Upper lobe of right lung (tissue), 1 donor: ENCODE measurements at places on chromosomes 11 and 22. TPM values are rescaled to one million over a fixed set of nuclear protein-coding genes. Genes with fewer than 3 reads are reported as not detected.

RRP7A gene
- total RNA-seq = 31.2 TPM

RRM1 gene
- 28.0 TPM for total RNA-seq

OTOG gene
- not detected for total RNA-seq

P2RX3 gene
- total RNA-seq = not detected

GP1BB gene
- 1.3 TPM for total RNA-seq

PRRG4 gene
- total RNA-seq = 12.6 TPM

OR10A2 gene
- total RNA-seq = not detected

TRMT112 gene
- total RNA-seq = 168 TPM

- no peaks in the 10 kb centered on the region for H3K36me3 ChIP-seq
- no peaks in the 10 kb centered on the region for H3K4me1 ChIP-seq
- H3K27ac ChIP-seq = no peak overlapping the region
- H3K27me3 ChIP-seq = peaks cover 3% of the 10 kb centered on the region
- H3K4me3 ChIP-seq = no peak overlapping the region
These were observed 4.3 kb downstream of the SSTR3 start for GRCh38 chr22:37207981-37208380.

DNA sequence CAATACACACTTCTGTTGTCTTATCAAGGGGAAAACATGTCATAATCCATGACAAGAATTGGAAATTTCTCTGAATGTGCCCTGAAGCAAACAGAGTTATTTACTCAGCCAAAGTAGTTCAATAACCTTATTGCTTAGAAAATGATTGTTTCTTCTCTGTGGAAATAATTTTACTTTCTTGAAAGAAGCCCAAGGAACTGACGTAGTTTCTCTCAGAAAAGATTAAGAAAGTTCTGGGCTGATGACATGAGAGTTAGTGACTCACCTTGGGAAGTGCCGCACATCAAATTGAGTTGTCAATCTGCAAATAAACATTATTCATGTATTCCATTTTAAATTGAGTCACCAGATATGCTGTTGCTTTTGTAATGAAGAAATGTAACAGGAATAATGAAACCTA lies 418.6 kb upstream of the LRRC4C start:
- no peaks in the 10 kb centered on the region for H3K4me1 ChIP-seq
- no peak overlapping the region for H3K27ac ChIP-seq
- no peaks in the 10 kb centered on the region for H3K27me3 ChIP-seq
- no peak for DNase-seq
- H3K36me3 ChIP-seq = no peaks in the 10 kb centered on the region

DNA sequence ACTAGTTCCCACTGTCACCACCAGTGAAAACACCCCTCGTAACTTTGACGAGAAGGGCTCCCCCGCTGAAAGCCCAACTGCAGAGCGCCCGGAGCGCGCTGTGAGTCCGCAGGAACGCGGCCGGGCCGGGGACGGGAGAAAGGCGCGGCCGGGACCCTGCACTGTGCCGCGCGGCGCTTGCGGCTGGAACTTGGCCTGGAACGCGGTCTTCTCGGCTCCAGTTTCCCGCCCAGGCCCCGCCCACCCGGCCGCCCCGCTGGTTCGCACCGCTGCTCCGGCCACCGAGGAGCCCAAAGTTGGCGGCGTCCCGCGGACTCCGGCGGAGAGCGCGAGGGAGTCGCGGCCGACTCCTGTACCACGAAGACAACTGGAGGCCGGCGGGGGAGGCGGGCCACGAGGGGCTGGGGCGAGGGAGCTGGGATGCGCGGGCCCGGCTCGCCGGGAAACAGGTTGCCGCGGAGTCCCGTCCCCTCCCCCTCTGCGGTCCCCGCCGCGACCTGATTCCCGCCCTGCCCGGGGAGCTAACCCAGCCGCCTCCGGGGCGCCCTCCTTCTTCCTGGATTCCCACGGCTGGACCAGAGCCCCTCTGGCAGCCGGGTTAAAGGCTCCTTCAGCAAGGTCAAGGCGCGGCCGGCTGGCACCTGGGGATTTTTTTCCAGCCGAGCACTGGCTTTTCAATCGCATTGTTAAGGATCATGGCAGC lies 3.4 kb downstream of the TENM4 start:
- H3K4me3 ChIP-seq = peak overlapping the region; percentile 42
- DNase-seq = peak; percentile 77
- no peaks in the 10 kb centered on the region for H3K36me3 ChIP-seq
- H3K27ac ChIP-seq = no peak overlapping the region
- H3K27me3 ChIP-seq = peaks cover 74% of the 10 kb centered on the region
- H3K4me1 ChIP-seq = peaks cover 29% of the 10 kb centered on the region

DNA sequence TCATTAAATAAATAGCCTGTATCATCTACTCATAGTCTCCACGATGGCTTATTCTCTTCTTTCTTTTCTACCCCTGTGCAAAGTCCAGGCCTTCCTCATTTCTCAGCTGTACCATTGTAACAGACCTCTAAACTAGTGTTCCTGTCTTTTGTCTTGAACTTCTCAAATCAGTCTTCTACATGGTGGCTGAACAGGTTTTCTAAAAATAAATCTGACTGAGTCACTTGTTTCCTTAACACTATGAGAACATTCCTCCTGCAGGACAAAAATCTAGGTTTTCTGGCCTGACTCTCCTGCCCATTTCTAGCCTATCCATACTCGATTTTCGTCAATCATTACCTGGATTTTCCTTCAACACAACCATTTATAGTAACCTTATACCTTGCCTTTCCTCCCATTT lies 1080.8 kb upstream of the TENM4 start:
- no peak overlapping the region for H3K27ac ChIP-seq
- DNase-seq = no peak
- no peak overlapping the region for H3K4me3 ChIP-seq
- no peaks in the 10 kb centered on the region for H3K36me3 ChIP-seq
- H3K4me1 ChIP-seq = no peaks in the 10 kb centered on the region

GRCh38 chr11:112836256-112836602 lies 125.0 kb upstream of the NCAM1 start:
- no peak overlapping the region for H3K4me3 ChIP-seq
- H3K36me3 ChIP-seq = no peaks in the 10 kb centered on the region
- DNase-seq = no peak

- H3K27ac ChIP-seq = no peak overlapping the region
- no peaks in the 10 kb centered on the region for H3K4me1 ChIP-seq
- H3K4me3 ChIP-seq = no peak overlapping the region
- H3K36me3 ChIP-seq = no peaks in the 10 kb centered on the region
These were observed 41.4 kb upstream of the TTLL12 start for GRCh38 chr22:43228330-43228729.

DNA sequence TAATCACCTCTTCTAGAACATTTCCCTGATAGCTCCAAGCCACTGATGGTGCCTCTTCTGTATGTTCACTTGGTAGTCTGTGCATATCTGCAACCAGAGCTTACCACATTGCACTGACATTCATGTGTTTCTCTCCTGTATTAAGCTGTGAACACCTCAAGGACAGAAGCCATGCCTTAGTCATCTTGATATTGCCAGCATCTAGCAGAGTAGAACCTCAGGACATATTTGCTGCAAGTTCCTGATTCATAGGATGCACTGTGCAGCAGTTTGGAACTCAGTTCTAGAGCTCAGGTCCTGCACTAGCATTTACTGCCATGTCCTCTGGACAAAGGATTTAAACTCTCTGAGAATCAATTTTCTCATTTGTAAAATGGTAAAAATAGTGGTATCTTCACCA lies 722.4 kb upstream of the ANO5 start:
- H3K4me3 ChIP-seq = no peak overlapping the region
- no peak overlapping the region for H3K27ac ChIP-seq
- no peaks in the 10 kb centered on the region for H3K4me1 ChIP-seq

DNA sequence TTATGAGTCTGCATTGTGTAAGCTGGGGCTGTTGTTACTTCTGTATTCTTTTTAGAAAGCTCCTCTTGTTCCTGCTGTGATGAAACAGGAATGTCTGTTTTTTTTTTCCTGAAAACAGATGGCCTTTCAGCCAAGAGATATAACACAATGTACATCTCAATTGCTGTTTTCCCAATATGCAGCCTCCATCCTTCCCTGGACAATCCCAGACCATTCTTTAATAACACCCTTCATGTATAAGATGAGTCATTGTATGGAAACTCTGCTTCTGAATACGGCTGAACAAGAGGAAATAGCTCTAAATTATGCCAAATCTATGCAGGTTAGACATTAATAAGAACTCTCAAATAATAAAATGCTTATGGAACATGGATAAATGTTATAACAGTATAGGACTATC lies 60.2 kb upstream of the LRRC4C start:
- no peak for DNase-seq
- no peaks in the 10 kb centered on the region for H3K4me1 ChIP-seq
- no peak overlapping the region for H3K4me3 ChIP-seq
- H3K27ac ChIP-seq = no peak overlapping the region

DNA sequence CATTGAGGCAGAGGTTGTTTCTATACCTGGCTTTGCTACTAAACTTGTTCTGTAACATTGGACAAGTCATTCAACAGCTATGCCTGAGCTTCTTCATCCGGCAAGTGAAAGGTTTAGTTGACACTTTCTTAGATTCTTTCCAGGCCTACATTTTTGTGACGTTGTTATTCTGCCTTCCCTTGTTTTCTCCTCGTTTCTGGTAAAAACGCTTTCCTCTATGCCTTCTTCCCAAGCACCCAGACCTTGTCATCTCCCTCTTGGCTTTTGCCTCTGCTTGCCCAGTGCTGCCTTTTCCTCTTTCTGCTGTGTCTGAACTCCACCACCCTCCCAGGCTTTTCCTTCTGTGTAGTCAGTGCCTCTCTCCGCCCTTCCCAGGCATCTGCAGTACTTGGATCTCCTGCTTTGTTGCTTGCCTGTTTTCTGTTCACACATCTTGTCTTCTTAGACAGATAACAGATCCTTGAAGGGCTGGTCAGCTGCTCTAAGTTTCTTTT lies 1.4 kb upstream of the AMOTL1 start:
- H3K4me1 ChIP-seq = peaks cover 15% of the 10 kb centered on the region
- peak overlapping the region; percentile 96 for H3K27ac ChIP-seq
- no peaks in the 10 kb centered on the region for H3K36me3 ChIP-seq
- H3K27me3 ChIP-seq = no peaks in the 10 kb centered on the region
- no peak overlapping the region for H3K4me3 ChIP-seq
- DNase-seq = no peak

DNA sequence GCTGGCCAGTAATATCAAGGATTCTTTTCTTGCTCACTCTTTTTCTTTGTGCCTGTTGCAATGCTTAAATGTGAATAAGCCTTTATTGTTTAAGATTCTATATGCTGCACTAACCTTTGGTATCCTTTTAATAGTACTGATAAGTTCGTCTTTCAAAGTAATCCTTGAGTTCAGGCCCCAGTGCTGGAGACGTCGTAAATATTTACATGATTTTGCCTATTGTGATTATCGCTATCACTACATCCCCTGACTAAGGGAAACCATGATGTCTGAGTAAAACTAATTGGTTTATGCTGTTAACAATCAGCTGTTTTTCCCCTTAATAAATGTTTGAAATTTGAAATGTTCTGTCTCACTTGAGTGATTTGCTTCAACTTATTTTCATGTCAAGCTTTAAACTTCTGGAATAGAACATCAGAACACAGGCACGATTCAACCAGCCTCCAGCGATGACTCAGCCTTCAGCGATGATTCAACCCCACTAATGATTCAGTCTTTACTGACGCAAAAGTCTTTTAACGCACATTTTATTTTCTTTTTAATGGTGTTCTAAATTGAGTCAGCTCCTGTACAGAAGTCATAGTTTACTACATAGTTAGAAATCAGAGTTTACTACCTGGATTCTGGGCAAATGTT lies 3.9 kb downstream of the HTATIP2 start:
- peaks cover 7% of the 10 kb centered on the region for H3K4me1 ChIP-seq
- H3K4me3 ChIP-seq = no peak overlapping the region
- DNase-seq = no peak
- no peaks in the 10 kb centered on the region for H3K27me3 ChIP-seq

DNA sequence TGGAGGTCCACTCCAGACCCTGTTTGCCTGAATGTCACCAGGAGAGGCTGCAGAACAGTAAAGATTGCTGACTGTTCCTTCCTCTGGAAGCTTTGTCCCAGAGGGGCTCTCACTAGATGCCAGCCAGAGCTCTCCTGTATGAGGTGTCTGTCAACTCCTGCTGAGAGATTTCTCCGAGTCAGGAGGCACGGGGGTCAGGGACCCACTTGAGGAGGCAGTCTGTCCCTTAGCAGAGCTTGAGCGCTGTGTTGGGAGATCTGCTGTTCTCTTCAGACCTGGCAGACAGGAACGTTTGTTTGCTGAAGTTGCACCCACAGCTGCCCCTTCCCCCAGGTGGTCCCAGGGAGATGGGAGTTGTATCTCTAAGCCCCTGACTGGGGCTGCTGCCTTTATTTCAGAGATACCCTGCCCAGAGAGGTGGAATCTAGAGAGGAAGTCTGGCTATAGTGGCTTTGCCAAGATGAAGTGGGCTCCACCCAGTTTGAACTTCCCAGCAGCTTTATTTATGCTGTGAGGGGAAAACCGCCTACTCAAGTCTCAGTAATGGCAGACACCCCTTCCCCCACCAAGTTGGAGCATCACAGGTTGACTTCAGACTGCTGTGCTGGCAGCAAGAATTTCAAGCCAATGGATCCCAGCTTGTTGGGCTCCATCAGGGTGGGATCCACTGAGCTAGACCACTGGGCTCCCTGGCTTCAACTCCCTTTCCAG lies 99.4 kb downstream of the PDE3B start:
- H3K4me3 ChIP-seq = no peak overlapping the region
- no peaks in the 10 kb centered on the region for H3K36me3 ChIP-seq
- no peak for DNase-seq
- no peaks in the 10 kb centered on the region for H3K27me3 ChIP-seq

- H3K4me1 ChIP-seq = peaks cover 35% of the 10 kb centered on the region
- no peak overlapping the region for H3K4me3 ChIP-seq
- peaks cover 51% of the 10 kb centered on the region for H3K36me3 ChIP-seq
- no peaks in the 10 kb centered on the region for H3K27me3 ChIP-seq
- DNase-seq = no peak
These were observed 26.6 kb downstream of the PHLDB1 start for GRCh38 chr11:118633979-118634378.

DNA sequence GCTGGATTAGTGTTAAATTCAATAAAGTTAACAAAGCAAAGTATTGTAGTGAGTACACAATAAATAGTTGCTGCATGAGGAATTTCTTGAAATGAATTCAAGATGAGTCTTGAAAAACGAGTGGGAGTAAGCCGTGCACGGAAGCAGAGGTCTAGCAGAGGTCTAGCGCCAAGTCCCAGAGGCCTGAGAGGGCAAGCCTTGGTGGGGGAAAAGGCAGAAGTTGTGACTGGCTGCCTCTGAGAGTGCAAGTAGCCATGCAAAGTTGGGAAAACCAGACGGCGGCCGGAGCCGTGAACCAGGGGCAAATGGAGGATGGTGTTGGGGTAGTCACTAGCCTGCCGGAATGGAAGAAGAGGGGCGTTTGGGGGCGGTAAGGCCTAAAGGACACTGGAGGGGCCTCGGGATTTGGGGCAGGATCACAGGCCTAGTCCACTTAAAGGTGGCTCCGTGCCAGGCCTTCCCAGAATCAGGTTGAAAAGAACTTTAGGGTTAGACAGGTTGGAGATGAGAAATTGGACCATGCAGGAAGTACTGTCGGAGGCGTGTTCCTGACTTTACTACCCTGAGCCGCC lies 379 bp upstream of the SLC3A2 start:
- peak overlapping the region; percentile 100 for H3K27ac ChIP-seq
- H3K36me3 ChIP-seq = peaks cover 29% of the 10 kb centered on the region
- no peaks in the 10 kb centered on the region for H3K27me3 ChIP-seq
- peak overlapping the region; percentile 87 for H3K4me3 ChIP-seq

GRCh38 chr11:120744016-120744994 lies 232.8 kb downstream of the GRIK4 start:
- no peak overlapping the region for H3K4me3 ChIP-seq
- DNase-seq = no peak
- no peak overlapping the region for H3K27ac ChIP-seq

GRCh38 chr22:23772649-23773473 lies at the start of gene MMP11:
Gene MMP11, plus strand, starts transcription at chr22:23772849. Its CDS starts 22 bp downstream, at chr22:23772871.
- DNase-seq = peak; percentile 81
- peaks cover 20% of the 10 kb centered on the region for H3K4me1 ChIP-seq
- H3K4me3 ChIP-seq = peak within 1 kb of the TSS; percentile 50
- no peak within 1 kb of the TSS for H3K27ac ChIP-seq
- H3K36me3 ChIP-seq = no peaks in the 10 kb centered on the region
- no peaks in the 10 kb centered on the region for H3K27me3 ChIP-seq
